ENCODE measurements at places on chromosomes 7 and 10.

DNA sequence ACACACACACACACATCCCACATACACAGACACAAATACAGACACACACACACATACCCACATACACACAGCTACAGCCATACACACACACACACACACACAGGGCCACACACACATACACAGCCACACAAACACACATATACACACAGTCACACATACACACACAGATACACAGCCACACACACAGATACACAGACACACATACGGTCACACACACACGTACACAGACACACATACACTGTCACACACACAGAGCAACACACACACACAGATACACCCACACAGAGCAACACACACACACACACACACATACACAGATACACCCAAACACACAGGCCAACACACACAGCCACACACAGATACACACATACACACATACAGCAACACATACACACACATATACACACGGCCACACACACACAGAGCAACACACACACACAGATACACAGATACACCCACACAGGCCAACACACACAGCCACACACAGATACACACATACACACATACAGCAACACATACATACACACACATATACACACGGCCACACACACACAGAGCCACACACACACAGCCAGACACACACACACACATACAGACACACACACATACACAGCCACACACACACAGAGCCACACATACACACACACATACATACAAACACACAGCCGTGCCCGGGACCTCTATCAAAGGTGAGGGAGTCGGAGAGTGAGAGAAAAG is 22.3 kb downstream of the KCP start:
- no peak for DNase-seq

GRCh38 chr7:76122516-76123239 is 74.8 kb downstream of the MDH2 start:
- DNase-seq = no peak

- DNase-seq = no peak
Measured at GRCh38 chr10:97312897-97313296, 6.2 kb upstream of the FRAT1 start.

DNA sequence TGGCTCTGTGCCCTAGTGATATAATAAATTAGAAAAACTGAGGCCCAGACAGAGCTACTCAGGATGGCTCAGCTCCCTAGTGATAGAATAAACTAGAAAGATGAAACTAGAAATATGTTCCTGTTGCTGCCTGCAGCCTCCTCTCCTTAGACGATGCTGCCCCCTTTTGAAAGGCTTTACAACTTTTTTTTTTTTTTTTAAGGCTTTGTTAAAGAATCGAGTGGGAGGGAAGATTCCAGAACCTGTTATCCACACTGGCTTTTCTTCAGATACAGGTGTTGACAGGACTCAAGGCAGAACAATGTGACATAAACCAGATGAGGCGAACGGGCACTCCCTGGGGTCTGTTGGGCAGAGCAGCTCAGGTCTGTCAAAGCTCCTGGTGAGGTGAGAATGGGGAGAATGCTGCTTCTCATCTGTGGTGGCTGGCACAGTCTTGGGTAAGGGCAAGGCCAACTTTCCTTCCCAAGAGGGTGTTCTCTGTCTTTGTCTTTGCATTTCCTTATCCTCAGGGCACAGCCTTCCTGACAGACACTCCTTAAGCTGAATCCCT is 175.1 kb downstream of the COBL start:
- no peak for DNase-seq

GRCh38 chr7:142910481-142910880 is 23.1 kb downstream of the TRPV5 start:
- no peak for DNase-seq

GRCh38 chr7:89966067-89966664 is 188.1 kb upstream of the STEAP1 start:
- DNase-seq = no peak

- DNase-seq = no peak
Measured at GRCh38 chr10:11235771-11236170, 218.1 kb downstream of the CELF2 start.

DNA sequence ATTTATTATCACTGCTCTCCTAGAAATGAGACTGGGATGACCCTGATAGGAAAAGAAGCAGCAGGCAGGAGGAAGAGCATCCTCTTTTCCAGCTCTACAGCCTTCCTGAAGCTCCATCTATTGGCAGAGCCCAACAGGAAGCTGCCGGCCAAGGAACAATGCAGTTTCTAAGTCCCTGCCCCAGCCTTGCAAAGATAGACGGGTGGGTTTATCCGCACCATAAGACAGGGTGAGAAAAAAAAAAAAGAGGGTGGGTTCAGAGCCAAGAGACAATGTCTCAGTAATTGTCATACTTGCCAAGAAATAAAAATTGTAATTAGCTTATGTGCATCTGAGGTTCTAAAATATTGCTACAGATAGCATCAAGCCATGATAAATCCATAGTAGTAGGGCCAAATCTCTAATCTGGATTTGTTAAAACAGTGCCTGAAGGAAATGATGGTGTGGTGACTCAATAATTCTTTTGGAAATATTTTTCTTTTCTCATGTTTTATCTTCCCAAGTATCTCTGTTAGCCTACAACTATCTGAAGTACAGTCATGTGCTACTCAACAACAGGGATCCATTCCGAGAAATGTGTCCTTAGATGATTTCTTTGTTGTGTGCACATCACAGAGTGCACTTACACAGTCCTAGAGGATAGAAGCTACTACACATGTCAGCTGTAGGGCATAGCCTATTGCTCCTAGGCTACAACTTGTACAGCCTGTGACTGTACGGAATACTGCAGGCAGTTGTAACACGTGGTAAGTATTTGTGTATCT is 242.9 kb upstream of the CXCL12 start:
- no peak for DNase-seq

DNA sequence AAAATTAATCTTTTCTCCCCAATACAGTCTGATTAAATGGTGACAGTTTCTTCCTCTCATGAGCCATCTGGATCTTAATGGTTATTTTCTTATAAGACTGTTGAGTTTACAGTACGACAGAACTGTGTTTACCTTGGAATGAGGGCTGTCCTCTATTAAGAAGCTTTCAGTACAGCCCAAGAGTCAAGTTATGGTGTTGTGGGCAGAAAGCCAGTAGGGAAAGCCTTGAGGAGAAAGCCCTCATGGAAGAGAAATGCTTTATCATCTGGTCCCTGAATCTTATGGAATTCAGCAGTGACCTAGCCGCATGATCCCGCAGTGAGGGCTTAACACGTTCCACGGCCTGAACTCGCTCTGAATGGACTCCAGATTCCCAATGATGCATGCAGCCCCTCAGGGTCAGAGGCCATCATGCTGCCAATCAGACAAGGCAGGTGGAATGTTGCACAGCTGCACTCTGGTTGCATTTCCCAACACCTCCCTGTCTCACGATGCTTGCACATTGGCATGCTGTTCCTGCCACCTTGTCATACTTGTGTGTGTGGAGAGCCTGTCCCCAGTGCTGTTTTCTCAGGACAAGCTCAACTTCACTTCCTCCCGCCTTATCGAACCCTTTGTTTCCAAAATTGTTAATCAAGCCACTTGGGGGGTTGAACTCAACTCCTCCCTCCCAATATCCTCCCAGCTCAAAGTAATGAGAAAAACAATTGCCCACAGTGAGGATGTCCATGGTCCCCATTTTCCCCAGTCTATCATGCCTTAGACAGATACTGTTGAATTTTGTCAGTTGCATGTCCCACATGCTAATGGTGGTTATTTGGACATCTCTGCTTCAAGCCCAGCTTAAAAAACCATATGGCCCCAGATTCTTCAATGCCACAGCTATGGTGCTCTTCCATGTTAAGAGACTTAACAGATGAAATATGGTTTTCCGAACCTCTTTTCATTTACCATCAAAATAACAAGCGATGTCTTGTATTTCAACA is 211.1 kb upstream of the TCF7L2 start:
- DNase-seq = no peak

DNA sequence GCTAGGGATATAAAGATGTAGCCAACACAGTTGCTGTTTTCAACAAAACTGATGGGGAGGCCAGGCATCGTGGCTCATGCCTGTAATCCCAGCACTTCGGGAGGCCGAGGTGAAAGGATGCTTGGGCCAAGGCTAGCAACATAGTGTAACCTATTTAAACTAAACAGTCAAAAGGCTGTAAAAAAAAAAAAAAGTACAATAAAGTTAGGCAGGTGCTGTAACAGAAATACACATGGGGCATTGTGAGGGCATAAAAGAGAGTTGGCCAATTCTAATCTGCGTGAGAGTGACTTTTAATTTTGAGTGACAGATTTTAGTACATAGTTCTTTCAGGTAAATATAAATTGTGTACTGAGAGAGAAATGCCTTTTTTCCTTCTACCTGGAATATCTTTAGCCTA is 6.2 kb downstream of the XRCC2 start:
- no peak for DNase-seq

DNA sequence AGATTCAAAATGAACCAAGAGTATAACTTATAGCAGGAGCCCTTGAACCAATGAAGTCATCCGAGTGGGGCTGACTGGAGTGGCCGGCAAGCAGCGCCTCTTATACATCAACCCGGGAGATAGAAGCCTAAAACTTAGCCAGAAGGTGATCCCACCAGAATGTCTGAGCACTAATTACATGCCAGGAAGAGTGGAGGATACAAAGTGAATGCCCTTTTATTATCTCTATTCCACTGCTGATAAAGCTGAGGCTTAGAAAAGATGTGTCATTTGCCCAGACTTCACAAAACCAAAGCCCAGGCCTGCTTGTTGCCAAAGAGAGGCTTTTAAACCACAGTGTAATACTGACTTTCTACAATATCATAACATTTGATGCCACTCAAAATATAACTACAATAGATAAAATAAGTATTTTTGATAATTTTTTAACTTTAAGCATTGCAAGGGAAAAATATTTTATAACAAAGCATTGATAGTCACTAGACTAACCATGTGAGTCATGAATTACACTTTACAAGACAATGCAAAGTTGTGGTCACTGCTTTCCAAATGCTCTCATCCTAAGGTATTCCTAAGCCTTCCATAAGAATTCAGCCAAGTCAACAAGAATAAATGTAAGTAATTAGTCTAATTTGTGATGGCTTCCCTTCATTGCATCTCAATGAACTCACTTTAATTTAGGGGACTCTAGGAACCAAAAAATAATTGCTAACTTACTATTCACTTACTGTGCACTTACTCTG is 58.6 kb upstream of the ARID5B start:
- DNase-seq = no peak

- DNase-seq = no peak
Measured at GRCh38 chr7:107815254-107815882, 12.3 kb upstream of the SLC26A3 start.

DNA sequence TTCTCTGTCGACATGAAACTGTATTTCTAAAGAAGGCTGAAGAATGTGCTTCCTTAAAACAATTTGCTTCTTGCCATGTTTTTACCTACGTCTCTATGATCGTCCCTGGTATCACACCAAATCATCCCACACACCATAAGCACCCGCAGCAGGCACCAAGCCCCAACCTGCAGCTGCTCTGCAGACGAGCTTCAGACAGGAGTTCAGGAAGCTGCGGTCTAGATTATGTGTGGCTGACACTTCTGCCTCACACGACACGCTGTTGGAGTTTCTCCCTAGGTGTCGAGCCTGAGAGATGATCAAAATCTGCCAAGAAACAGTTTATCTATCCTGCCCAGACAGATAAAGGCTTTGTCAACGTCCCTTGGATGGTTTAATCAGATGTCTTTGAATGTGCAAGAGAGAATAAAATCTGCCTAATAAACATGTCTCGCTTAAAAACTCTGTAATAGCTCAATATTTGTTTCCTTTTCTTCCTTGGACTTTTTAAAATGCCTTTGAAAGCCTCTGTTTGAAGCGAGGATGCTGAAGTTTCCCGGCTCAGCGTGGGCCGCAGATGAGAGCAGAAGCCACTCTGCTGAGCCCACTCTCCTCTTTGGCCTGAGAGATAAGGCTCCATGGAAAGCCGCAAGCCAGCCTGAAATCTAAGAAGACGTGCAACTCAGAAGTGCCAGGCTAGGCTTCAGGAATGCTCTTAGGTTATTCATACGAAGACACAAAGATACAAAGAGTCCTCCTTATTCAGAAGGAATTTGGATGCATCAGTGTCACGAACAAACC is 158.3 kb upstream of the PFKP start:
- peak; percentile 8 for DNase-seq

DNA sequence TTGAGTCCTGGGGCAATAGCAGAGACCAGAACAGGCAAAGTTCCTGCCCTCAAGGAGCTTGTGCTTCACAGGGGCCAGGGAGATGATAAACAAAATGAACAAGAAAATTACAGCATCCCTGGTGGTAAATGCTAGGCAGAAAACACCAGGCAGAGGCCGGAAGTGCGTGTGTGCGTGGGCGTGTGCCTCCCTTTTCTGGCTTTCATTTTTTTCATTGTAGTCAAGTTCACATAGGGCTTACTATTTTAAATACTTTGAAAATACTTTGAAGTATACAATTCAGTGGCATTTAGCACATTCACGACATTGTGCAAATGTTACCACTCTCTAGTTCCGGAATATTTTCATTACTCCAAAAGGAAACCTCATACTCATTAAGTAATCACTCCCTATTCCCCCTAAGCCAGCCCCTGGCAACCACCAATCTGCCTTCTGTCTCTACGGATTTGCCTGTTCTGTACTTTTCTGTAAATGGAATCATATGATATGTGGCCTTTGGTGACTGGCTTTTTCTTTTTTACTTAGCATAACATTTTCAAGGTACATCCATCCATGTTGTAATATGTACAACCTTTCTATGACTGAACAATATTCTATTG is 88.1 kb upstream of the PDCD4 start:
- peak; percentile 25 for DNase-seq

GRCh38 chr7:116142850-116143249 is 67.5 kb upstream of the TES start:
- no peak for DNase-seq

GRCh38 chr10:22486431-22486830 is 141.1 kb downstream of the SPAG6 start:
- DNase-seq = no peak

GRCh38 chr7:17598846-17599245 is 300.4 kb downstream of the AHR start:
- DNase-seq = no peak

DNA sequence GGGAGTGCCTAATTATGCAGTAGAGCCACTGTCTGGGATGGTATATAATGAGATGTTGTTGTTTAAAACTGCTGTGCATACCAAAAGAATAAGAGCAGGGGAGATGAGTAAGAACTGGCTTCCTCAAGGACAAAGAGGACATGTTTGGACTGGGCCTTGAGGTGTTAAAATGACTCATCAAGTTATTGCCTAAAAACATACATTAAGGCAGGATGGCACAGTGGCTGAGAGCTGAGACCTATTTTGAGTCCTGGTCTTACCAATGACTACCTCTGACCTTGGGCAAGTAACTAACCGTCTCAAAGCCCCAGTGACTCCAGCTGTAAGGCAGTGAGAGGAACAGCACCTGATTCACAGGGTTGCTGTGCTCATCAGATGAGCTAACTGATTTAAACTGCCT is 71.1 kb downstream of the CFAP58 start:
- DNase-seq = no peak
